Activated CD8-positive, alpha-beta T cell treated with anti-CD3 and anti-CD28 coated beads, Interleukin-2, amount 10 ng/mL, durations not matched to agents 7 days and 5 days (primary cell): ENCODE measurements at places on chromosomes 1 and 21. TPM values are rescaled to one million over a fixed set of nuclear protein-coding genes. Genes with fewer than 3 reads are reported as not detected.

DNA sequence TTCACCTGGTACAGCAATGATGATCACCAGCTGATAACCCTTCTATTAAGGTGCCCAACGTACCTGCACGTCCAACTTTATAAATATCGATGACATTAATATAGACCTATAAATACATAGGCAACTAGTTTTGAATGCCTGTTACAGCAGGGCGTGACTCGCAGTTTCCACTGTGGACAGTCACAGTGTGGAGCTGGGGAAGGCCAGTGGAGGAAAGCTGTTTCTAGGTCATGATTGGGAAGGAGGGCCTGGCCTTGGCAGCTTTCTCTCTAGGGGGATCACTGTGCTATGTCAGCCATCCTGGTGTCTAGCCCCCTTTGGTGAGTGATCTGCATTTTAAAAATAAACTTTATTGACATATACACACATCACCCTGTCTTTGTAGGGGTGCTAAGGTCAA, 4.4 kb upstream of the PRDM15 start:
- DNase-seq, result no peak

LRRC38 gene
- total RNA-seq, result not detected

MYBPHL gene
- total RNA-seq, result not detected

DNA sequence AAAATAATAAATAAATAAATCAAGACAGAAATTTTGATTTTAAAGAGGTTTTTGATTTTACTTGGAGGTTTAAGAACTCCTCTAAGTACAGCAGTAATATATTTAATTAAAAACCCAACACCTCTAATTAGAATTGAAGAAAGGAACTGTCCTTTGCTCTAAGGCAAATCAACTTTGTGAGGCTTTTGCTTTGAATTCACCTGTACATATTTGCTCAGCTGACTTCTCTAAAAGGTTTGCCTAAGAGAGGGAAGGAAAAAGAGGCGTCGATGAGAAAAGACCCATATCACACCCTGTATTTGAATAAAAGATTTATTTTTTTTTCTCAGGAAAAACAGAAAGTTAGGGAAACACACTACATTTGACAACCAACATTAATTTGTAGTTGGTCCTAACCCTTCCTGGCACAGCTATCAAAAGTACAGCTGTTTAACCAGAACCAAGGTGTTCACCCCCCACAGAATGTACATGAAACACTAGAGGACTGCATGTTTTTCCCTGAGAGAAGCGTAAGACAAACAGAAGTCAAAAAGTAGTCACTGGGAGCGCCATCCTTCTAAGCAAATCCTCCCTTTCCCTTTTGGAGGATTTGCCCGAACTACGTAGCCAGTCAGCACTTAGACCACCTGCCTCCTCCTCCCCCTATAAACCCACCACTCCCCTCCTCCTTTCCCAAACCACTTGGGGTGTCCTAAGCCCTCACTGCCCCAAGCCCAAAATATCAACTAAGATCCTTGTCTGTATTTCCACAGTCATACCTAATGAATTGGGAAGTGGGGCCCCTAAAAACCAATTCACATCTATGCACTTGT, 4.9 kb downstream of the MCL1 start:
- DNase-seq, result no peak

FAM163A gene
- total RNA-seq, result not detected

S100A7A gene
- not detected for total RNA-seq

DNA sequence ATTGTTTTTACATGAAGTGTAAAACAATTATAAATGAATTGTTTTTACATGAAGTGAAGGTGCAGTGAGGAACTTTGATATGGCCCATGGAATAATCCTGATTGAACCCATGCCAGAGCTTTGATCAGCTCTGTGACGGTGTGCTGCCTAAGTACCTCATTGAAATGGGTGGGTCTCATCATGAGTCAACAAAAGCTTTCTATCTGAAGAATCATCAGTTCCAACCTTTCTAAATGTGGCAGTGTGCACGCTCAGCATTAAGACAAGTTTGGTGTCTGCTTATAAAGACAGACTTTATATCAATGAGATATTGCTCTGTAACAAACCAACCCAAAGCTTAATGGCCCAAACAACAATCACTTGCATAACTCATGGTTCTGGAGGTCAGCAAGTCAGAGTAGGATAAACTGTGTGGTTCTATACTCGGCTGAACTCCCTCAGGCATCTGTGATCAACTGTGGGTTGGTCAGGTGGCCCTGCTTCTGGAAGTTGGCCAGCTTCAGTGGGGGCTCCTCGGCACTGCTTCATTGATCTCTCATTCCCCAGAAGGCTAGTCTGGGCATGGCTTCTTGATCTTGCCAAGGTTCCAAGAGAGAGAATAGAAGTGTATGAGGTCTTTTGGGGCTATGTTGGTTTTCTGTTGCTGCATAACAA, 258.0 kb downstream of the LTN1 start:
- no peak for DNase-seq

RBM34 gene
- 117 TPM for total RNA-seq

MATN1 gene
- not detected for total RNA-seq

MFSD2A gene
- total RNA-seq, result 4.1 TPM

ATP6V1G3 gene
- total RNA-seq, result not detected

DNA sequence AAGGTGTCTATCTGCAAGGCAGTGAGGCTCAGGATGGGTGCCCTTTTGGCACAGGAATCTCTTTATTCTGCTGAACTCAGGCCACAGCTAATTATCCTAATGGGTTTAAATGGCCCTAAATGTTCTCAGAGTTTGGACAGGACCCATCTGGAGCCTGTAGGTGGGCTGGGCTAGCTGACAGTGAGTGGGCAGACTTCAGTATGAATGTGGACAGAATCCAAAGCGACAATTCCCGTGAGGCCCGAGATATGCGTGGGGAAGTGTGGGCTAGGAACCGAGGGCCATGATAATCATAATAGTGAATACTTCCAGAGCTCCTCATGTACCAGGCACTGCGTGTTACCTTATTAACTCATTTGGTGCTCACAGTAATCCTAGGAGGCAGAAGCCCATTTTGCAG, 165.3 kb downstream of the GRIK3 start:
- DNase-seq, result no peak

DNA sequence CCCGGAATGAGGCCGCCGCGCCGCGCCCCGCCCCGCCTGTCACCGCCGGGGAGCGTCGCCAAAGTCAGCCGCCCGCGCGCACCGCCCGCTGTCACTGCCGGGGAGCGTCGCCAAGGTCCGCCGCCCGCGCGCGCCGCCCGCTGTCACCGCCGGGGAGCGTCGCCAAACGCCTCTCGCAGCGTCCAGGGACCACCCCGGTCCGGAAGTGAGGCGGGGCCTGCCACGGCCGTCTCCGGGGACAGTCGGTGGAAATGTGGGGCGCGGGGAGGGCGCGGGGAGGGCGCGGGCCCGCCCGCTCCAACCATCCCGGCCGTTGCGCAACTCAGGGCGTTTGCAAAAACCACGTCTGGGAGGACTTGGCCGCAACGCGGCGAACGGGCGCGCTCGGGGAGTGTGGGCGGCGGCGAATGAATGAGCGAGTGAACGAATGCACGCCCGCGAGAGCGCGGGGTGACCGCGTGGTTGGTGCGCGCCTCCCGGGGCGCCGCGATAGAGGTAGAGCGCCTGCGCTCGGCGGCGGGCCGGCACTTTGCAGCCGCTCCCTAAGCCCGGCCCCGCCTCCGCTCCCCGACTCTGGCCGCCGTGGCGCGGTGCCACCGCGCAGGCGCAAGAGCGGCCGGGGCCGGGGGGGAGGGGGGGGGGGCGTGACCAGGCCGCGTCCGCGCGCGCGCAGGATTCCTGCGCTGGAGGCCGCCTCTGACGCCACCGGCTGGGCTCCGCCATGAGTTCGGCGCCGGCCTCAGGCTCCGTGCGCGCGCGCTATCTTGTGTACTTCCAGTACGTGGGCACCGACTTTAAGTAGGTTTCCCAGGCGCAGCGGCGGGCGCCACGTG, at the start of the genes ACAP3 and PUSL1:
Gene ACAP3 (minus strand): TSS at position 8 of the 833 bp plus-strand sequence. CDS start 115 bp downstream, outside the sequence.
Gene PUSL1 (plus strand): TSS at position 675 of the 833 bp plus-strand sequence. CDS start 47 bp downstream, at position 722.
- DNase-seq, result peak; percentile 91

- no peak for DNase-seq
Measured at GRCh38 chr1:65065524-65066418, 82.2 kb upstream of the AK4 start.

ACTA1 gene
- total RNA-seq, result not detected

DNA sequence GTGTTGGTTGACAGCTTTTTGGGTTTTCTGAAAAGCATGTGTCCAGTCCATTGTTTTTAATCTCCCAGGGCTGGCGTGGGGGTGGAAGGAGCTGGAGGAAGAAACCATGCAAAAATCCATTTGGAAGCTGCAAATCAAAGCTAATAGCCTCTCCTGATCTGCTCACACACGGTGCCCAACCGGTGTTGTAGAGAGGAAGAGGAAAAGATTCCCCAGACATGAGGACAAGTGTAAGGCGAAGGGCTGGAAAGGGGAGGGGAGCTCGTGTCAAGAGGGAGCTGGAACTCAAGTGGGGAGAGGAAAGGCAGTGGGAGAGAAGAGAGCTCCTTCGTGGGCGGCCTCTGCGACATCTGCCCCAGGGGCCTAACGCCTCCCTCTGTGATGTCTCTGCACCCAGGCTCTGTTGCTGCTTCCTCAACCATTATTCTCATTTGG, 112.3 kb upstream of the IRF2BP2 start:
- DNase-seq, result no peak

DNA sequence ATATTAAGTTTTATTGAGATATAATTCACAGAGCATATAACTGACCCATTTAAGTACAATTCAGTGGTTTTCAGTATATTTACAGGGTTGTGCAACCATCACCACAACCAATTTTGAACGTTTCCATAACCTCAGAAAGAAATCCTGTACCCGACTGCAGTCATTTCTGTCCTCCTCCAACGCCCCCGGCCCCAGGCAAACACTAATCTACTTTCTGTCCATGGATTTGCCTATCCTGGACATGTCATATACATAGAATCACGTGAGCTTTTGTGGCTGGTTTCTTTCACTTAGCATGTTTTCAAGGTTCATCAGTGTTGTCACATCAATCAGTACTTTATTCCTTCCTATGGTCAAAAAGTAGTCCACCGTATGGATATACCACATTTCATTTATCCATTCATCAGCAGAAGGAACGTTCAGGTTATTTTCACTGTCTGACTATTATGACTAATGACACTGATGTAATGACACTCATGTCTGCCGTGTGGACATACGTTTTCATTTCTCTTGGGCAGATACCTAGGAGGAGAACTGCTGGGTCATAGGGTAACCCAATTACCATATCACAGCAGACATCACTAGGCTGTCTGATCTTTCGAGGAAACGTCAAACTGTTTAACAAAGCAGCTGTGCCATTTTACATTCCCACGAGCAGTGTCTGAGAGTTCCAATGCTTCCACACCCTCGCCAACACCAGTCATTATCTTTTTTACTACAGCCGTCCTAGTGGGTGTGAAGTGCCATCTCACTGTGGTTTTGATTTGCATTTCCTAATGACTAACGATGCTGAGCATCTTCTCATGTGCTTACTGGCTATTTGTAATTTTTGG, 30.8 kb downstream of the MRPL37 start:
- DNase-seq, result no peak

NECTIN4 gene
- not detected for total RNA-seq

DNA sequence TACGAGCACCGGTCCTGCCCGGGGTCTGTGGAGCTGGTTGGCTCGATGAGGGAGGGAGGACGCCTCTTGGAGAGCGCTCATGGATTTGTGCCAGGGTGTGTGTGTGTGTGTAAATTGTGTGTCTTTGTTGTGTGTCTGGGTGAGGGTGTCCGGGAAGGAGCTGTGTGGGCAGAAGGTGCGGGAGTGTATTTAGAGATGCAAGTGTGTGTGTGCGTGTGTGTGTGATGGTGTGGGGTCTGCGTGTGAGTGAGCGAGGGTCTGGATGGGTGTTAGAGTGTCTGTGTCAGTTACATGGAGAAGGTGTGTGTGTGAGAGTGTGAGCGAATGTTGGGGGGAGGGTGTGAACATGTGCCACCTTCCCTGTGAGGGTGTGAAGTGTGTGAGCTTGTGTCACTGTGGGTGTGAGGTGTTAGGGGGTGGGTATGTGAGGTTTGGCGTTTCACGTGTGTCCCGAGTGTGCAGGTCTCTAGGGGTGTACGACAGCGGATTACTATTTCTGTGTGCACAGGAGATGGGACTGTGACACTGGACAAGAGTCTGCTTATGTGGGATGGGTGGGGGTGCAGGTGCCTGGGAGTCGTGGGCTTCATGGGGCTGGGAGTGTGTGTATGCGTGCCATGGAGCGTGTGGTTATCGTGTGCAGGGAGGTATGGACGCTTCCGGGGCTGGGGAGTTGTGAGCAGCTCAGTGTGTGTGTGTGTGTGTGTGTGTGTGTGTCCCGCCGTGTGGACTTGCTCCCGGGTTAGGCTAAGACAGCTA, 880 bp downstream of the IGSF21 start:
- DNase-seq, result no peak

GOLT1A gene
- not detected for total RNA-seq

DNA sequence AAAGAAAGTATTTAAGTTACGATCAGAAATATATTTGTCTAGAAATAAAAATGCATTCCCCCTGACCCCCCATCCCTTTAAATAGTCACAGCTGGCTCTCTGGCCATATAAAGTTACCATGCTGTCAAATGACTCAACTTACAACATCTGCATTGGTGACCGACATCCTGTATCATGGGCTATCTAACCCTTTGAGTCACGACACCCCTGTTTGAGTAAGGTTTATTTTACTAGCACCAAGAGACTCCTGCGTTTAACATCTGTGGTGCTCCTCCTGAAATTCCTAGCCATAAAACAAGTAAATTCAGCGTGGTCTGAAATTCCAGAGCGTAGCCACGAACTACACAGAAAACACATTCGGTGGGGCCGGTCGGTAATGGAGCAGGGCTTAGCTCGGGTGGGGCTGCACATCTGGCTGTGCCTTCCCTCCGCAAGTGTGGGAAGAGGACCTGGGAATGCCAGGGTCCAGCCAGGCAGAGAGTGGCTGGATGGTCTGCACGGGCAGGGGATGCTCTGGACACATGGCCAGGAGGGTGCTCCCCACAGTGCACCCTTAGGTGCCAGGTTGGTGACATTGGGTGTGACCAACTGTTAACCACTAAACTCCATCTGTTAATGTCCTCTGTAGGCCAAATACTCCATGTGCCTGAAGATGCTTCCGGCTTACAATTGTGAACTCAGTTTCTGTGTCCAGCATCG, 53.0 kb upstream of the CLDN14 start:
- no peak for DNase-seq

DNA sequence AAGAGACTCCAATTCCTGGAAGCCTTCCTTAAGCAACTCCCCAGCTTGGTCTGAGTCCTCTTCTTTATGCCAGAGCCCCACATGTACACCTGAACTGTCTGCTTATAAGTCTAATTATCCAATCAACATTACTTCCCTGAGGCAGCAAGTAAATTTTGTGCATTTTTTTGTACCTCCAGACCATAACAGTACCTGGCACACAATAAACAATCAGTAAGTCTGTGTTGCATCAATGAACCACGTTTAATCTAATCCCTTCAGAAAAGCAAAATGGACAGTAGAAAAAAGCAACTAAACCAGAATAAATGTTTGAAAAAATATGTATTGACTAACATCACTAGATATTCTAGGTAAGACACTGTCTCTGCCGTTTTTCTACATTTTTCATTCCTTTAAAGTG, 20.5 kb downstream of the MRPL39 start:
- no peak for DNase-seq

TEKT2 gene
- not detected for total RNA-seq

GRCh38 chr1:41850029-41850428, 68.7 kb downstream of the HIVEP3 start:
- peak; percentile 65 for DNase-seq
